ENCODE measurements at places on chromosomes 2 and 18.
A peak's percentile ranks its signal among the peaks of the same experiment; 100 is the strongest.

- no peak for DNase-seq
These were observed 99.2 kb downstream of the BCL2L11 start for GRCh38 chr2:111219734-111220505.

DNA sequence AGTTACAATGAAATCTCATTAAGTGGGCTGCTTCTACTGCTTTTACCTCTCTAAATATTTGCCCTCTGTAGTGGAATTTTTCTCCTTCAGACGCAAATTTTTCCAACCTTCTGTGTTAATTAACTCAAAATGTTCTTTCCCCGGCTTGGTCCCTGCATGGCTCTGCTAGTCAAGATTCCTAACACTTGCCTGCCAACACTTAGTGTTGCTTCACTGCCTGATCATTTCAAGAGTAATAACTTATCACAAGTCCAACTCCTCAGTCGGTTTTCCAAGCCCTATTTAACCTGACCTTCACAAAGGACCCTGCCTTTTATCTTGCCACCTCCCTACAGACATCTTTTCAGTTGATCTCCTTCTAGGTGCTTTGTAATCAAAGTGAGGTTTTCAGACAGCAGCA is 142.7 kb downstream of the HRH4 start:
- no peak for DNase-seq

GRCh38 chr18:45724601-45725000 is 620 bp downstream of the SLC14A1 start:
- DNase-seq = no peak

DNA sequence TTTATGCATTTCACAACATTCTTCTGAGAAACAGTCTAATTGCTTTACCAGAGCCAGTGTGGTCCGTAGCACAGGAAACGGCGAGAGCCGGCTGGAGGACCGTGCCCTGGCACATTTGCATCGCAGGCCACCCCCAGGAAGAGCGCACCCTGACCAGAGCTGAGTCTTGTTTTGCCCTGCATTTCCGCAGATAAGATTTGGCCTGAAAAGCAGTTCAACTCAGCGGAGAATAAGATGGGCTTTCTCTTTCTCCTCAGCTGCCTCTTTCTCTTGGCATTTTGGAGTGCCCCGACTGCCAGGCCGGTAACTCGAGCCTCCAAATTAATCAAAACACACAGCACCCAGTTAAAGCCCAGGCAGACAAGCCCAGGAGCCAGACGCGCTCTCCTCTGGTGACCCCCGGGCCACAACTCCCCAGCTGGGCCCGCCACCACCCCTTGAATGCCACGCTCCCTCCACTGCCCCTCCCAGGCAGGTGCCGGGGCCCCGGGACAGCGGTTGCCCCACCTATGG is 464 bp downstream of the COL4A4 start:
- no peak for DNase-seq

DNA sequence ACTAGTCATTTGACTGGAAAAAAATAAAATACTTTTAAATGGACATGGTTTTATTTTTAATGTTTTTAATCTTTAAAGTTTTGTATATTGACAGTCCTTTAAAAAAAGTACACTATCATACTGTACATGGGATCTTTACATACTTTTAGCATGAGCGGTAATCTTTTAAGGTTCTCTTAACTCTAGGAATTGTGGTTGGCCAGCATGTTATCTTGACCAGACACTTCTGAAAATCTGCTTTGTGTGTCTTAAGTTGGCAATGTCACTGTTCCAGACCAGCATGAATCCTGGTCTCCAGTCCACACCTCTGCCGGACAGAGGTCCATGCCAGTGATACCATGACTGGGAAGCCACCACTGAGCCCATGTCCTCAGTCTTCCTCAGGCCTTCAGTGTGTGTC is 17.7 kb downstream of the ITGB1BP1 start:
- no peak for DNase-seq

- DNase-seq = no peak
These were observed 152.8 kb downstream of the DSC3 start for GRCh38 chr18:30889519-30890301.

DNA sequence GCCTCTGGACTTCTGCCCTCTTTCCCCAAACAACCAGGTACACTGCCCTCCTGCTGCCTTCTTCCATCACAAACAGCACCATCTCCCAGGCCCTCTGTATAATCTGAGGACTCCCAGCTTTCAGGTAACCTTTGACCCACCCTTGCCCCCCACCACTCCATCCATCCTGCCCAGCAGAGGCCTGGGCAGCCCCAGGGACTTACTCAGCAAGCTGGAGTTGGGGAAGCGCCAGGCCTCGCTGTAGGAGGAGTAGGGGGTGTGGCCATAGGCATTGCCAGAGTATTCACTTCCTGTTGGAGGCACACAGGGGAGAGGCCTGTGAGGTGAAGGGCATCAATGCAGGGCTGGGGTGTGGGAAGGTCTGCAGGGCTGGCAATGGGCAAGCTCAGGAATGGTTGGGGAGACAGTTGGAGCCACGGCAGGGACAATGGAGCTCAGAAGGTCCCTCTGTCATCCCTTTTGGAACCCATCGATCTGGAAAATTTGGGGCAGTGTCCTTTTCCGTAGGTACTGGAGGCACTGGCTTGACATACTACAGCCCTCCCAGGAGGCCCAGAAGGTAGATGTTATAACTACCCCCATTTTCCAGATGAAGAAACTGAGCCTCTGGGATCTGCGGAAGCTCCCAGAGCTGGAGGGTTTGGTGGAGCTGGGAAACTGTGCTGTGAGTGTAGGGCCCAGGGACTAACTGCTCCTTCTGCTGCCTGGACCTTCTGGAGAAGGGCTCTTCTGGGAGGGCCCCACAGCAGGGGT is 46.3 kb downstream of the PSD4 start:
- no peak for DNase-seq

- DNase-seq = no peak
These were observed 109.4 kb upstream of the SERTAD2 start for GRCh38 chr2:64763126-64763525.

DNA sequence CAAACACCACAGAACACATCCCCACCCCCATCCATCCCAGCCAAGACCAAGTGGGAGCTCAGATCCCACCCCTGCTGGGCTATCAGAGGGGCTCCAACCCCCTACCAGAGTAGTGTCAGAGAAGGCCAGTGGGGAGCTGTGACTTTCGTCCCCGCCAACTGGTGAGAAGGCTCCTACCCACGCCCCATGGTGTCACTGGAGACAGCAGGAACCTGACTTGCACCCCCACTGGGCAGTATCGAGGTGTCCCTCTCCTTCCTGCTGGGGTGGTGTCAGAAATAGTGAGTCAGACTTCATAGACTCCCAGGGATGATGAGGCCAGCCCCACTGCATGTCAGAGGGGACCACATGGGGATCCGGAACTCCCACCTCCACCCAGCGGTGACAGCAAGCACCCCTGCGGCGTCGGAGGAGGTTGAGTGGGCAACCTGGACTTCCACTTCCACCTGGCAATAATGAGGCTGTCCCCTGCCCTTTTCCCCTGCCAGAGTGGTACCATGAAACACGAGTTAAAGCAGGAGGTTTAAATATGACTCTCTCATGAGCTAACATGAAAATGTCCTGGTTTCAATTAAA is 106.7 kb downstream of the CTIF start:
- no peak for DNase-seq

DNA sequence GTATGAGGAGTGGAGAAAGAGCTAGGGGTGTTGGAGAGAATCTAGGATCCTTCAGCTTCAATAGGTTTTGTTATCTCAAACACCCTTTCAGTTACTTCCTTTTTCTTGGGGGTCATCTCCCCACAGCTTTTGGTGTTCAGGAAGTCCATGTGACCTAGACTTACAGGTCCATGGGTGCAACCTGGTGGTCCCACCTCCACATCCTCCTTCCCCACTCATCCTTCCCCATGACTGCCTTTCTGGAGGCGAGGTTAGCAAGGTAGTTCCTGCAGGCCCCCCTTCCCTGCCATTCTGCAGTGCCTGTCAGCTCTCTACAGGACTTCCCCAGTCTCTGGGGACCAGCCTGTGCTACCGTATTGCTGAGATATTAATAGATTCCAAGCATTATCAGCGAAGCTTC is 107.6 kb downstream of the TMEM17 start:
- no peak for DNase-seq

- no peak for DNase-seq
These were observed 105.9 kb upstream of the ID2 start for GRCh38 chr2:8575834-8576423.

DNA sequence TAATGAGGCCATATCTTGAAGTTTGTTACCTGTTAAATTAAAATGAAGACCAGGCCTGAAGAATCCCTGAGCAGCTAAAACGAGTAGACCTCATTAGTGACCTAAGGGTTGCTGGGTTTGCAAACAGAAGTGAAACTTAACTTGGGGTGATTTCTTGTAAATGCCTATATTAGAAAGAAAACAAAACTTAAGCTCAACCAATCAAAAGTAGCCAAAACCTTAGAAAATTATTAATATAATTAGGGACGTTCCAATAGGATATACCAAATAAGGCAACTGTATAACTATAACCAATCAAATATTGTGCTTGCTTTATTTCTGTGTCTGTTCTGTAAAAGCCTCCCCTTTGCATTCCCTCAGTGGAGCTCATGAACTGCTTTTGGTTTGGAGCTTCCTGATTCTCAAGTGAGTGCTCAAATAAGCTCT is 137.9 kb upstream of the VRK2 start:
- peak; percentile 53 for DNase-seq

DNA sequence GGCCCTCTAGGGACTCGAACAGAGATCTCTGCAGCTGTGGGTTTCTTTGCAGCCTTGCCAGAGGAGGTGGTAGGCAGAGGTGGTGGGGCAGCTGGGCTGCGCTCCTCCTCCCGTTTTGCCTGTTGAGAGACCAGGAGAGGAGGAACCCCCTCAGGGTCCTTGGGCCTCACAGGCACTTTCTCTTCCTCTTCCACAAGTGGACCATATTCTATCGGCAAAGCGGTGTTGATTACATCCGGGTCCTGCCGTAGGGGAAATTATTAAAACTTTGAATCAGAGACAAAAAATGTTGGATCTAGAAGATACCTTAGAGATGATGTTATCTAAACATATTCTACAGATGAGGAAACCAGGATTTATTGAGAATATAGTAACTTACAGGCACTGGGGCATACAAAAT is 78.5 kb downstream of the CLIP4 start:
- no peak for DNase-seq

GRCh38 chr18:28438381-28438780 is 261.5 kb upstream of the CDH2 start:
- no peak for DNase-seq

DNA sequence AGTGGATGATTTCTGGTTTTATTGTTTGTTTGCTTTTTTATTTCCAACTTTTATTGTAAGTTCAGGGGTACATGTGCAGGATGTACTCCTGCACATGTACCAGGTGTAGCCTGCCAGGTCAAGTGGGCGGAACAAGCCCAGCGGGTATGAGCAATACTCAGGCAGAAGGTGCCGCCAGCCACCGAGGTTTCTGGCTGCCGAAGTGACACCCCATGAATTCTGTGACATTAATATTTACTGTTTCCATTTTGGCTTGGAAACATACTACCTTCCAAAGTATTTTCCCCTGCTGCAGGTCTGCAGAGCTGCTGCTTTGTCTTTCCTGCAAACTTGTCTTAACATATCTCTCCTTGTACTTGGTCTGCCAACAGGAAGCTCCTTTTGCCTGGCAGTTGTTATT is 78.5 kb downstream of the PTPN4 start:
- DNase-seq = no peak

- no peak for DNase-seq
These were observed 172.9 kb downstream of the CMPK2 start for GRCh38 chr2:6692819-6693218.

DNA sequence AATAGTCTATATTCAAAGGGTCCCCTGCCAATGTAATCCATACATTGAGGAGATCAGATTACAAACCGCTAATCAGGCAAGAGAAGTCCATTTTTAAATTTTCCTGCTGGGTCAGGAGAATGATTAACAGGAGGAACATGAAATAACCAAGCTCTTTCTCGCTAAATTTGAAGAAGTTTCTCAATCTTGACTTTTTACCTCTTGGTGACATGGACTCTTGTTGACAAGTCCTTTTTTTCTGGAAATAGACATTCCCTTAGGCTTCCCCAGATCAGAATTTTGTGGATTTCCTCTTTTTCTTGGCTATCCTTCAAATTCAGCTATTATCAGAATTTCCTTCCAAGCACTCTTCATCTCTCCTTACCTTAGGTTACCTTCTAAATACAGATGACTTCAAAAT is 153.0 kb upstream of the LRATD1 start:
- no peak for DNase-seq

- no peak for DNase-seq
These were observed 113.5 kb upstream of the CHRNA1 start for GRCh38 chr2:174877751-174878150.

DNA sequence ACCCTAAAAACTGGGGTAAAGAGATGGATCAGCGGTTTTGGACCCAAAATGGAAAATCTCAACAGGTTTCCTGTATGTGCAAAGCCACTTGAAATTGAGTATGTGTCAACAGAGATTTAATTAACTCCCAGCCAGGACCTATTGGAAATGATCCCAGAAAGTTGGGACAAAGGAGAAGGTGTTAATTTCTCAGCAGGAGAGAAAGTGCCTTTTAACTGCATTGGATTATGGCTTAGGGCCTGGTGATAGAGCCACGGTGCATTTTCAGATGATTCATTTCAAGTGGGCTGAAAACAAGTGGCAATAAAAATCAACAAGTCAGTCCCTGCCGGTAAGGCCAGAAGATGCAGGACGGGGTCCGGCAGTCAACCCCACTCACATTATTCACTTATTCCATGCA is 80.2 kb upstream of the BCL11A start:
- no peak for DNase-seq

DNA sequence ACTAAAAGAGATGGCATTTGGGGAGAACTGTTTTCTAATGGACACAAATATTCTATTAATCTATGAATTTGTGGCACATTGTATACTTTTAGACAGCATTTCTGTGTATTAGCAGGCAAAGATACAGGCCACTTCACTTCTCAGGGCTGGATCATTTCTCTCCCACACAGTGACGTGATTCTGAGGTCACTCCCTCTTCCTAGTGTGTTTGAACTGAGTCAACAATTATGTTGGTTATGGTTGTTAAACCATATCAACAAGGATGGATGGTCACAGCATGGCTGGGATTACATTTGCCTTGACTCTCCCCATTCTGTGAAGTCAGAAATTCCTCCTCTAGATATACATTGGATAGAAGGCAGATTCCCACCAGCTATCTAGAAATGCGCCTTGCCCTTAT is 11.6 kb downstream of the NOSTRIN start:
- no peak for DNase-seq
